ENCODE measurements at places on chromosomes 1 and 21.
A peak's percentile ranks its signal among the peaks of the same experiment; 100 is the strongest.

DNA sequence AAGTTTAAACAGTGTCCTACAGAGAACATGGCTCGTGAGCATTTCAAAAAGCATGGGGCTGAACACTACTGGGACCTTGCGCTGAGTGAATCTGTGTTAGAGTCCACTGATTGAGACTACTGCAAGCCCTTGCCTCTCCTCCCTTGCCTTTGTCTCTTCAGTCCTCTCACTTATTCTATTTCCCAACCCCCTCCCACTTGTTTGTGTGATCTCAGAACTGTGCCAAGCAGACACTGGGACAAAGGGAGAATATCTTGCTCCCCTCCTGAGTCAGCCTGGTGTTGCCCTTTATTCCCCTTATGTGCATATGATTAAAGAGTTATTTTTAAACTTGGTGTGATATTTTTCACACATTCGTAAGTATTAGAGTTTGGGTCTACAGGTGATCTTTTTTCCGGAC lies 11.1 kb upstream of the RPRD2 start:
- DNase-seq = no peak

DNA sequence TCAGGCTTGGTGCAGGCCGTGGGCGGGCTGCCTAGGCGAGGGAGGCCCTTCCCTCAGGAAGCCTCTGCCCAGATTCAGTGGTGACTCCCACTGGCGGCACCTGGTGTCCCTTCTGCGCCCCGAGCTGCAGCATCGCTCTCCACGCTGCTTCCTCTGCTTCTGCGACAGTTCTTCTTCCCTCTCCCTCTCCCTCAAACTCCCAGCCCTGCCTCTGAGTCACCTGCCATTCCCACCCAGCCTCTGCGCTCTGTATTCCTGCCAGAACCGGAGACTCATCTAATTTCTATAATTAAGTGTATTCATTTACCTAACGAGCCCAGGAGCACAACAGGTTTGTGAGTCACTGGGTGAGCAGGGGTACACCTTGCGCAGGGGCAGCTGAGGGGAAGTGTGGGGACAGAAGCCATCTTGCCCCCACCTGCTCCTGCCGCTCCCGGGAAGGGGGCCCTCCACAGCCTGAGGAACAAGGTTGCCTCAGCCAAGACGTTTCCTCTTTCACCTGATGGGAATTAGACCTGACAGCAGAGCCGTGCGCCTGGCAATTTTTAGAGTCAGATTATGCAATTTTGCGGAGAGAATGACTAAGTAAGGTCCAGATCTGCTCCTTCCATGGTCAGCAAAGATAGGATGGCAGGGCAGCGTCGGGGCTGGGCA lies 19.4 kb downstream of the KCNC4 start:
- DNase-seq = no peak

GRCh38 chr1:230064283-230064682 lies 2.8 kb upstream of the GALNT2 start:
- no peak for DNase-seq

GRCh38 chr1:56927986-56928385 lies 37.8 kb downstream of the C8B start:
- DNase-seq = no peak

DNA sequence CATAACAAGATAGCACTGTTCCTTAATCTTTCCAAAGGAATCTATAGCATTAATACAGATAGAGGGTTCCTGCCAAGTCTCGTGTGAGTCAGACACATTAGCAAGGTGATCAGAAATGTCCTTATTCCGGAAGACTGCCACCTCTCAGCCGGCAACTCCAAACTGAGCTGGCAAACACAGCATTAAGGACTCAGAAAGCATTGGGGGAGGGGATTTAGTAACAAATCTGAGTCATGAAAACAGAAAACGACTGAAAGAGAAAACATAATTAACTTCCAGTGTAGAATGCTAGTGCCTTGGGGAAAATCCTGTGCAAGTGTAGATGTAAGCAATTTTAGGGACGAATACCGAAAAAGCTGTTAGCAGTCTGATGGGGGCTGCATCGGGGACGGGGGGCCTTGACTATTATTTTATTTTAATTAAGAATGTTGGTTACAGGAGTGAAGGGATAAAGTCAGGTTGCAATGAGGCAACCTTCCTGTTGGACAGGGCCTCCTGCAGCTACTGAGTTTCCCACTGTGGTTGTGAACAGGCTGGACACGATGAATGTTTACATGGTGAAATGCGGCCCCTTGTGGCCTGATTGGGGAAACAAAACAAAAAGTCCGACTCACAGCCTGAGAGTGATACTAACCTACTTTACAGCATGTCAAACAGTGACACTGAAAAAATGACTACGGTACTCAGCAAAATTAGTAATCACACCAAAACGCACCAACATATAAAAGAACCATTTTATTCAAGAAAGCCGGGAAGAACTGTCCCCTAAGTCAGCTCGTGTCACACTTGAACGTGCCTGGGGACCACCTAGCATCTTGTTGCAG lies 20.7 kb downstream of the MIS18A start:
- DNase-seq = peak; percentile 60

DNA sequence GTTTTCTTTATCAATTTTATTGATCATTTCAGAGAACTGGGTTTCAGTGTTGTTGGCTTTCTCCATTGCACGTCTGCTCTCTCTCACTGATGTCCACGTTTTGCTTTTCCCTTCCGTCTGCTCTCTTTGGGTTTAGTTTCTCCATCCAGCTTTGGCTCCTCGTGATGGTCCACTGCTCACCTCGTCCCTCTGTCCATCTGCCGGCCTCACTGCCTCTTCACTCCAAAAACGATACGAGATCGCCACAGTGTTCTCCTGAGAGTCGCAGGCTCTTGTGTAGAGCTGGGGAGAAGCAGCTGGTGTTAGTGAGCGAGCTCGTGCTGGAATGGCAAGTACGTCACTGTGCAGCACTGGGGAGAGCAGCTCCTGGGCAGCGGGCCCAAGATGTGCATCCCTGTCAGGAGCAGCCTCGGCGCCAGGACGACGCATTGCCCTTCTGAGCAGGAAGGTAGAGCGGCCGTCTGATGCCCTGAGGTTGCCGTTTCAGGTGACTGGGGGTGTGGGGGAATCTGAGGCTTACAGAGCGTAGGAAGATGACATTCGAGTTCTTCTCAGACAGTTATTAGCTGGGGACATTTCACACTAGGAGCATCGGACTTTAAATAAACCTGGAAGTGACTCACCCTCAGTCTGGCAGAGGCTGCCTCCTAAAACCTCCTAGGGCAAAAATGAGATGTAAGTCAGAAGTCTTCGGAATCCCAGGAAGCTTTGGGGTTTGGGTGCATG lies 31.4 kb upstream of the PCBP3 start:
- DNase-seq = no peak

DNA sequence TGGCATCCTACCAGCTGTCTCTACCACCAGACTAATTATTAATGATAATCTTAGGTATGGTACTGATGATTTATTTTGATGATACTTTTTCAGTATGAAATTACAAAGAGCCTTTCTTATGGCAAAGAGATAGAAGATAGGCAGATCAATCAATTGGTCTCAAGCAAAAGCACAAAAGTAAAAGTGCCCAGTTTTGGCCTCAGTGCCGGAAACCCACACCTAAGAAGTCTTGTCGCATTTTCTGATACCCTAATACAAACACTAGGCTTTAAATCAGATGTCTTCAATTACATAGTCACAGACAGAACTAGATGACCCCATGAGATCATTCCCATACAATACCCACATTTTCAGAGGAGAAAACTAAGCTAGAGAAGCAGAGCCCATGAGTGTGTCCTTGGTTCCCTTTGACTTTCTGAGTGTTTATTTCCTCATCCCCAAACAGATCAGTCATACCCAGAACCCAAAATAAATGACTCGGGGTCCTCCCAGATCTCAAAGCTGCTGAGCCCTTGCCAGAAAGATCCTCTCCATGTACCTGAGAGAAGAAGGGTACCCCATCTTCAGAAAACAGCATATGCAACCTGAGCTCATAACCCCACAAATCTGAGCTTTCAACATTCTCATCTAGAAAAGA lies 7.7 kb downstream of the ITPKB start:
- DNase-seq = peak; percentile 53

DNA sequence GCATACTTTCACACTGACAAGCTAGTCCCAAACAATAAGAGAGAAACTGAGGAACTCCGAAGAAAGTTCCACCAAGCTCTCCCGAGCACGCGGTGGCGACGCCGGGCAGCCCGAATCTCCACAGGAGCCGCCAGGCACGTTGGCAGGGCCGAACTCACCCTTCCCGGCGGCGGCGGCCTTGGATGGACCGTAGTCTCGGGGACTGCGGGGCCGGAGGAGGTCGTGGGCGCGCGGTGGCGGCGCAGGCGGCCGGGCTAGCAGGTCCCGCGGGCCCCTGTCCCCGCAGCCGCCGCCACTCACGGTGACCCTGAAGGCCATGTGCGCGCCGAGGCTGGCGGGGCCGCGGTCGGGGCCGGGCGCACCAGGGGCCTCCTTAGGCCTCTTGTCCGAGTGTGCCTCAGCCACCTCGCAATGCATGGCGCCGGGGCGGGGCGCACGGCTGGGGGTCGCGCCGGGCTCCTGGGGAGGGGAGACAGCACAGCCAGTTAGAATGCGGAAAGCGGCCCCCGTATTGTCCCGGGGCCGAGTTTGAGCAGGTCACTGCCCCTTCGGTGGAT lies 1.2 kb downstream of the GLIS1 start:
- no peak for DNase-seq

DNA sequence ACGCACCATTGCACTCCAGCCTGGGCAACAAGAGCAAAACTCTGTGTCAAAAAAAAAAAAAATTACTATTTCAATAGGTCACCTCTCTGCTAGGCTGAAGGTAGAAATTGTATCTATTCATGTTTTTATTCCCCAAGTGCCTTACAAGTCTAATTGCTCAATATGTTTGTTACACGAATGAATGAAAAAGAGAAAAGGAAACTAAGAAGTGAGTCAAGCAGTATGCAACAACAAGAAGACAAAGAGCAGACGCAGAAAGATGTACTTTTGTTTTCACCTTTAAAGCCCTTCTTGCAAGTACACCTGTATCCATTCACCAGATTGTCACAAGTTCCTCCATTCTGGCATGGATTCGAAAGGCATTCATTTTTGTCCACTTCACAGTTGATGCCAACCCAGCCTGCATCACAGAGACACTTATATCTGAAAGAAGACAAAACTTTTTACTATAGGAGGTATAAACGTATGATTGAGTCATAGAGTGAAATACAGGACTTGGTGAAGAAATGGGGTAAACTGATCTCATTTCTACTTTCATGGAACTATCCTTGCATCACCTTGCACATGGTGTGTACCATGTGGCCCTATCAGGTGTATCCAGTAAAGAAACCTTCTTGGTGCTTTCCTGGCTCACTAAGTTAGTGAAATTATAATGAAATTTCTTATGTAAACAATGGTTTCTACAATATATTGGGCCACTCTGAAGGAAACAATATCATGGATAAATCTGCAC lies 57.1 kb upstream of the ADAM30 start:
- DNase-seq = peak; percentile 40

DNA sequence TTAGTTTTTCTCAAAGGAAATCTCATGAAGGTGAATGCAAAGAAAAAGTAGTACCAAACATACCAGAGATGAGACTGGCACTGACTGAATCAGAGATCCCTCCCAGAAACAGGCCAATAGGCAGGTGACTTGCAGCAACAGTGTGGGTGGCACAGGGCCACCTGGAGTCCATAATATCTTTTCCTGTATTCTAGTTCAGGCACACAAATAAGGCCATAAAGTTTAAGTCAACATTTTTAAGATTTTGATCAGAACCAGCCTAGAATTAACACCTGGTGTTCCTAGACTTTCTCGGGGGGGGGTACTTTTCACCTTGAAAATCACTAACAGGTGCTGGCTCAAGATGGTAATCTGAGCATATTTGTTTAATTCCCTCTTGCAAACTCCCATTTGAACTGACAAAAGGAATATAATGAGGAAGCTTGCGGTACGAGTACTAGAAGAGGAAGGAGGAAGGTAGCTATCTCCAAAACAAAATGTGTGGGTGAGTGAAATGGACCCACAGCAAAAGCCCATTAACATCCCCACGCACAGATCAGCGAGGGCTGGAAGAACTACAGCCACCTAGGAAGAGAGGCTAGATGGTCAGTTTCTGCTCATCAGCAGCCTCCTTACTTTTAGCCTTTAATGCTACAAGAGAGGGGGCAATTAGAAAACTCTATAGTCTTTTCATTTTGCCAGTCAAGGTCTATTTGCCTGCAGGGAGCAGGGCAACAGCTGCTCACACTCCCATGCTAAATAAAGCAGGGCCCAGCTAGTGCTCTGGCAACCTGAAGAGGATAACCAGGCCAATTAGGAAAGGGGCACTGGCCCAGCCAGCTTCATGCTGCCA lies 18.9 kb downstream of the SDE2 start:
- DNase-seq = no peak

DNA sequence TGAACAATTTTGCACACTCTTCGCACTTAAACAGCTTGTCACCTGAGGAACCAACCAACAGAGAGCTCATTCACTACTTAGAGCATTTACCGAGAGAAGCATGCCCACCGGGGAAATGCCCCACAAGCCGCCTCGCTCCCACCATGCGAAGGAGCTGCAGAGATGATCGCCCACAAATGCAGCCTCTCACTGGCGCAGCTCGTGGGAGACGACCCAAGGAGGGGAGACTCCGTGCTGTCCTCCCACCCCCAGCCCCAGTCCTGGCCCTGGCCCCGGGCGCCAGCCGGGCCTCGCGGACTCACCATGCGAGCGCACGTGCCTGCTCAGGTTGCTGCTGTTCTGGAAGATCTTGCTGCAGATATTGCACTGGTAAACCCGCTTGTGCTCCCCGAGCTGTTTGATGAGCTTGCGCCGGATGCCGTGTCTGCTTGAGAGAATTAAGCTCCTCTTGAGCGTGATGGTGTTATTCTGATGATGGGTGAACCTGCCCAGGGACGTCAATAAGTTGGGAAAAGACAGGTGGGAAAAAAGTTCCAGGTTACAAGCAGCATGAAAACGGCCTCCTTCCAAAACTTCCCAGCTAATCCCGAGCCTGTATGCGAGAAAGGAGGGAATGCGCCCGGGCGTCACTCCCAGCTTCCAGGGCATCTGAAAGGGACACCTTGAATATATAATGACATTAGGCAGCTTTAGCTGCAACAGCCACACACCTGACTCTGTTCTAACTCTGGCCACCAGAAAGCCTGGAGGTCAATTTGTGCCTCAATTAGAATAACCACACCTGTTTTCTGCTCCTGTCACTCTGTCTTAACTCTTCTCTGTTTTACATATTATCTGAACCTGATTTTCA lies 42.8 kb downstream of the PRDM15 start:
- no peak for DNase-seq

- DNase-seq = no peak
Measured at GRCh38 chr1:40155135-40155534, 6.1 kb upstream of the RLF start.

- DNase-seq = no peak
Measured at GRCh38 chr1:30609999-30610345, 113.4 kb downstream of the MATN1 start.

- DNase-seq = no peak
Measured at GRCh38 chr1:101191049-101191448, 45.8 kb upstream of the S1PR1 start.

GRCh38 chr1:68384321-68384813 lies 65.4 kb downstream of the RPE65 start:
- no peak for DNase-seq

Measured in activated CD4-positive, alpha-beta T cell treated with anti-CD3 and anti-CD28 coated beads, Interleukin-2, Interleukin-4, amounts not matched to agents 100 ng/mL and 50 ng/mL, durations not matched to agents 16 hours and 8 hours (primary cell).